Fibroblast of the aortic adventitia (primary cell): ENCODE measurements at places on chromosomes 12 and 14.

- peak; percentile 78 for DNase-seq
Measured at GRCh38 chr12:91774434-91774921, 371.2 kb downstream of the BTG1 start.

DNA sequence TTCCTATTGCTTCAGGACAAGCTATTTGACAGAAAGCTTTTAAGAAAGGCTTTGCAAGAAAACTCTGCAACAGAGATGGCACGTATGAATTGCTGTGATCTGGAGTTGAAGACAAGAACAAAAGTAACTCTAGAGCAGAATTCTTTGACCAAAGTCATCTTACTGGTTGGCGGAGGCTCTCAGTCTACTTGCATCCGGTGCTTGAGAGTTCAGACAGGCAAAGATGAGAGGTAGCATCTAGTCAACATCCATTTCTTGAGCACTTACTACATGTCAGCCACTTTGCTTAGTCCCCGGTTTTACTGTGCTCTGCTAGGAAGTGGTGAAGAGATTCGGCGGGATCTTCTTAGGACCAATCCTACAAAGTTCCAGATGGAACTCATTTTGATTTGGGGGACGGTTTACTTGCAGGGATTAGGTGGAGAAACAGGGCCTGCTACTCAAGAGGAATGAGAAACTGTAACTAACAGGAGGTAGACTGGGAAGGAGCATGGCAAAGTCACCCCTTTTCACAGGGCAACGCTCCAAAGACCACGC lies 404 bp upstream of the CCDC91 start:
- no peak for DNase-seq

GRCh38 chr14:20379743-20380142 lies 33.6 kb downstream of the TEP1 start:
- no peak for DNase-seq

DNA sequence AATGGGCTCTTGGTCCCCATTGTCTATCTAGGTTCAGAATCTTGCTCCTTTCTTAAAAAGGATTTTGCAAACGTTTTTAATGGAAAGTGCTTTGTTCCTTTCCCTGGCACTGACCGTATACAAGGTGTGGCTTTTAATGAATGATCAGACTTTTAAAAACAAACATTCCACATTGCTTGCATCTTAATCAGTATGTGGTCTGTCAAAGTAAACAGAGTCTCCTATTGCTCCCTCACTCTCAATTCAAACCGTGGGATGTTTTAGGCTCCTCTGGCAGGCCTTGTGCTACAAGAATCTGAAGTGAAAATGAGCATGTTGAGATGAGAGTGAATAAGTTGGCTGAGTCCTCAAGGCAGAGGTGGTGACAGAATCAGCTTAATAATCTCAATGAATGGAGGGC lies 107.0 kb downstream of the VRK1 start:
- DNase-seq = no peak

- peak; percentile 88 for DNase-seq
Measured at GRCh38 chr14:68665131-68665530, 127.7 kb downstream of the ZFP36L1 start.
